ENCODE measurements at places on chromosomes 2 and 18.

GRCh38 chr2:225464346-225465025, 65.0 kb downstream of the NYAP2 start:
- DNase-seq = no peak

GRCh38 chr2:71858071-71858470, 289.6 kb downstream of the CYP26B1 start:
- DNase-seq = no peak

DNA sequence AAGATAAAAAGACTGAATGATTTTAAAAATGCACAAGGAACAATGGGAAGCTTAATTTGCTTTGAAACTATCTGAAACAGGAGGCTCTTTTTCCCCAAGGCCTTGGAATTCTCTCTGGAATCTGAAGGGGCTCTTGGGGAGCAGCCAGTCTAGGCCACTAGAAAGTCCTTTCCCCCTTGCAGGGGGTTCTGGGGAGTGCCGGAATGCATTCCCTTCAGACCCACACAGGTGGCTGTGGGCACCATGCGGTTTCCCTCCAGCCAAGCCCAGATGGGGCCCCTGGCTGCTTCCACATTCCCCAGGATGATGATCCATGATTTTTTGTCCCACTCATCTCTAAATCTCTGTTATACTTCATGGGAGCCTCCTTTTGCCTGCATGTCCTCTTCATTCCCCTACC, 10.7 kb downstream of the GPR45 start:
- DNase-seq = no peak

GRCh38 chr2:222943820-222944219, 83.0 kb downstream of the ACSL3 start:
- DNase-seq = no peak

- DNase-seq = no peak
These were observed 38.3 kb upstream of the NRP2 start for GRCh38 chr2:205644018-205644417.

- DNase-seq = no peak
These were observed 31.0 kb upstream of the NFE2L2 start for GRCh38 chr2:177295484-177295883.

- DNase-seq = peak; percentile 34
These were observed 62.9 kb downstream of the MTHFD2 start for GRCh38 chr2:74261204-74261864.

DNA sequence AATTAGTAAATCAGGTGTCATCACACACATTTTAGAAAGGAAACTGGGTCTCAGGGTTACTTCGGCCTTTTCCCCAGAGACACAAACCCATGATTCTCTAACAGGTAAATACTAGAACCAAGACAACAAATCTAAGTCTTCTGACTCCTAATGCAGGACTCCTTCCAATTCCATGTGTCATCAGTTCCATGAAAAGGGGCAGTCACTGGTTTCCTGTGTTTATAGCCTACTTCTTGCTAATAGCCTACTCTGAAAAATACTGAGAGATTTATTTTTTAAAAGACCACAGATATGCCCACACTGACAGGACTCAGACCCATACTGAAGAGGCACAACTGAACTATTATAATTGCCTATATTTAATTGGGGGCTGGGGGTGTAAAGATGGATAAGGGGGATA, 33.0 kb downstream of the RAB1A start:
- DNase-seq = no peak

DNA sequence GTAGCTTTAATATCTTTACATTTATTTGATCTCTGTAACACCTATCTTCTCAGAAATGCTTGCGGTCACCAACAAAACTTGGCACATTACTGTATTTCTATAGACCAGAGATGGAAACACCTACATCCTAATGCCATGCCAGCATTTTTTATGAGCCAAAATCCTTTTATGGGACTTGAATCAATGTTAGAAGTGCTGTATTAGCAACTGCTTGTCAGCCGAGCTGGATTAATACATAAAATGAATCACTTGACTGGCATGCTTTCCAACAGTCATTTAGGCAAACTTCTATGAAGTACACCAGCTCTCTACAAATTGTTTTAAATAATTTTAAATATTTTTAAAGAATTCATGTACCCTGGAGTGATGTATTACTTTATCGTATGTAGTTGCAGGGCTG, 272.9 kb upstream of the NRP2 start:
- no peak for DNase-seq

DNA sequence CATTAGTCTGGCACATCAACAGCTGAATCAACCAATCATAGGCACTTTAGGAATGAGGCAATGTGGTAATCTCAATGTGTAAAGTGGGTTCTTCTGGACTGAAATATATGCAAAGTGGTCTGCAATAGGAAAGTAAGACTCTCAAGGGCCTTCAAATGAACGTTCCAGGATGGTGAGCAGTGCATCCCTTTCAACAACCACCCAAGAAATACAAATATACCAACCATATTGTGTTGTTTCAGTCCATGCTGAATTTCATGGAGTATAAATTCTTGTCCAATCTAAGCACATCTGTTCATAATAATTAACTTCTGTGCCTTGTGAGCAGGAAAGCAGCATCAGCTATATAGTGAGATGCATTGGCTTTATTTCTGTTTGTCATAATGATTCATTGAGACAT, 556.2 kb downstream of the THSD7B start:
- DNase-seq = no peak

- DNase-seq = no peak
These were observed 11.6 kb upstream of the DNER start for GRCh38 chr2:229725716-229726574.

DNA sequence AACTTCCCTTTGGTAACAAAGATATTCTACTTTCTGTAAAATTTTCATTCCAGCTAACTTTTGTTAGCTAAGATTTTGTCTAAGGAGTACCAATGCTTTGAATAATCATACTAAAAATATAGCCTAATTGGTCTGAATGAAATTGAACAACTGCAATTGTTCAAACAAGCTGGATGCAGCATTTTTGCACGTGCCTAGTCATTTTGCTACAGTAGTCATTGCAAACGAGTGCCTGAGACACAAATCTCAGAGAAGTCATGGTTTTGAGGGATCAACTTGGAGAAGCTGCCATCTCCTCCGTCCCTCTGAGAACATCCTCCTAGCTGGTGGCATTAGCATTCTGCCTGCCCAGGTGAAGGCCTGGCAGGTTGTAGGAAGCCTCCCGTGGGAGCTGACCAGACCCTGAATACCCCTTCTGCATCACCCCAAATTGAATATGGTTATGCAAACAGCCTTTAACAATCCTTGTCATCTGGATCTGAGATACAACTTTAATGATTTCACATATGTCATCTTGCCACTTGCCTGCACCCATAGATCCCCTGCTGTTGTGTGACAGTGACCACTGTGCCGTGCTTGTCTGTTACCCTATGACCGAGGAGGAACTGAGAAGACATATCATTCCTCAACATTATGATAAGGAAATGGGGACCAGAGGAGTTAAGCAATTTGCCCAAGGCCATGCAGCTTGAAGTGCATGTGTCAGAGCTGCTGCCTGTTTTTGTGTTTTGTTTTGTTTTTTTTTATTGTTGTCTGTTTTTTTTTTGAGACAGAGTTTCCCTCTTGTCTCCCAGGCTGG, 29.1 kb upstream of the MGAT4A start:
- no peak for DNase-seq

GRCh38 chr2:42028571-42029148, 19.2 kb upstream of the PKDCC start:
- peak; percentile 50 for DNase-seq

DNA sequence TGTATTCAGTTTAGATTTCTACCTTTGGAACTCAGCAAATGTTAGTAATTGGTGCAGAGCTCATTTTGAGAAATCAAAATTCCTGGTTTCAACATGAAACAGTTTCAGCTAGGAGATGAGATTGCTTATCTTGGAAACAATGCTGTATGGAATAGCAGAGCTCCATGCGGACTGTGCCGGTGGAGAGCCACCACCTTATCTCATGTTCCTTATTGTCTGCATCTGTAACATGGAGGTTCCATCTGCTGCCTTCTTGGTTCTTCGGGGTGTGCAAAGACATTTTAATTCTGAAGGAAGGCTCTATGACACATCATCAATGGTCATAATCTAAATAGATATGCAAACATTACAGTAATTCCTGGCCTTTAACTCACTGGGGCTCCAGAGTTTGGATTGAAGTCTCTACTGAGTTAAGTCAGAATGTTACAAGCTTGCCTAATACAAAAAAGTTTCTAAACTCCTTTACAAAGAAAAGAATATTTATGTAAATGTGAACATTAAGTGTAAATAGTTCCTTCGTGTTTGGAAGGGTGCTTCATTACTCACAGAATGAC, 65.3 kb downstream of the PRKRA start:
- no peak for DNase-seq

DNA sequence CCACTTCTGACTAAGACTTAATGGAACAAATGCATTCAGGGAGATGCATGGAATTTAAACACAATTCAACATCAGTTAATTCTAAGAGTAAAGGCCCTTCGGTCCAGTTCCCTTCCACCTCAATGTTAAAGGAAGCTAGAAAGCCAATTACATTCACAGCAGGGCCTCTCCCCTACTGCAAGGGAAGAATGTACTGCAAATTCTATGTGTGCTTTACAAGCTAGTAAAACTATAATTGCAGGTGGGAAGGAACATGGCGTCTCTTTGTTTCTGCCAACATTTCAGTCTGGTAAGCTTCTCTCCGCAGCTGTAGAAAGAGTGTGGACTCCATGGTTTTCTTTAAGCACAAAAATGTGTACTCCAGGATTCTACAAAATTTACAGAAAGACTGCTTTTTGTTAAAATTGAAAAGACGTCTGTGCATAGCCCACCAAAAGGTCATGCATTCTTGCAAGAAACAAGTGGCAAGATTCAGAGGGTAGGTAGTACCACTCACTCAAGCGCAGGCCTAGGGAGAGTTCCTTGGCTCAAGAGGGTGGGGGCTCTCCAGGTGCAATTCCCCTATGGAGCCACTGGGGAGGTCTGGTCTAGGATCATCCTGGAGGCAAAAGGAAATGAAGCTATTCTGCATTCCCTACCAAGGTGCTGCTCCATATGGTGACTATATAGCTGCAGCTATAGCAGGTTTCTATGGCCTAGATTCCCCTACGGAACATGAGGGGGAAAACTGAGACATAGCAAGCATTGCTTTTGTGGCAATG, 127.0 kb upstream of the FZD5 start:
- DNase-seq = no peak

- DNase-seq = no peak
These were observed 138.8 kb downstream of the MYT1L start for GRCh38 chr2:2192091-2192955.

GRCh38 chr18:67766930-67767329, 250.4 kb upstream of the DSEL start:
- DNase-seq = no peak

DNA sequence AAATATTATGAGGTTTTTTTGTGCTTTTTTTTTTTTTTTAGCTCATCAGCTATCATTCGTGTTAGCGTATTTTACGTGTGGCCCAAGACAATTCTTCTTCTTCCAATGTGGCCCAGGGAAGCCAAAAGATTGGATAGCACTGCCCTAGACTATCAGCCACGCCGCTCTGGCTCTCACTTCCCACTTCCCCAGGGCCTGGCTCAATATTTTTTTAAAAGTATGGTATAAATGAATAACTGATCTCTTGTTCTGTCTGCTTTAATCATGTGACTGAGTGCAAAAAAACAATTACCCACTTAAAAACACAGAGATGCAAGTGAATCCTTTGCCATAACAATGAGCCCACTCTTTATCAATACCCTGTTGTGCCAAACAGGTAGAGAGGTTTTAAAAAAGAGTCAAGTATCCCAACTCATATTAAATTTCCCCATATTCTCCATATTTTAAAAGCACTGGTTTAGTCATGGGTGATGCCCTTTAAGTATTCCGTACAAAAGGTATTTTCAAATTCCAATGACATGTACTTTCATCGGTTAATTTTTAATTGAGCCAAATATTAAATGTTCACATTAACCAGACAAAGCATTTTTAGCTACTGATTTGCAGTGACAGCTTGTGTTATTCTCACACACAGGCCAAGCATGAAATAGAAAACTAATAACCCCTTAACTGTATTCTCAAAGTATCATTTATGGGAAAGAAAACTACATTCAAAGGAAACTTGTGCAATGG, 12.6 kb downstream of the BCL2 start:
- DNase-seq = no peak

DNA sequence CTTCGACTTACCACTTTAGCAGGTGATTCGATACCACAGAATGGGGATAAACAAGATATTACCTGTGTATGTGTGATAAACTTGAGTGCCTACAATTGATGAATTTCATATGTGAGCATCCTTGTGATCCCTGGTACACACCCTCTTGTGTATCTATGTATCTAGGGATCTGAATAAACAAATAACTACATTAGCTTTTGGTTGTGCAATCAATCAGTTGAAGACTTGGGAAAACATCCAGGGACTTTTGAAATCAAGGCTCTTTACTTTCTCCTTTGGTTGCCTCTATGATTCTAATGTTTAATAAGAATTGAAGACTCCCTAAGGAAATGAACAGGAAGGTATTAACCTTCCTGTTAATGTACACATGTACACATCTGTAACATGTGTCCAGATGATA, 97.3 kb upstream of the DCC start:
- DNase-seq = no peak

DNA sequence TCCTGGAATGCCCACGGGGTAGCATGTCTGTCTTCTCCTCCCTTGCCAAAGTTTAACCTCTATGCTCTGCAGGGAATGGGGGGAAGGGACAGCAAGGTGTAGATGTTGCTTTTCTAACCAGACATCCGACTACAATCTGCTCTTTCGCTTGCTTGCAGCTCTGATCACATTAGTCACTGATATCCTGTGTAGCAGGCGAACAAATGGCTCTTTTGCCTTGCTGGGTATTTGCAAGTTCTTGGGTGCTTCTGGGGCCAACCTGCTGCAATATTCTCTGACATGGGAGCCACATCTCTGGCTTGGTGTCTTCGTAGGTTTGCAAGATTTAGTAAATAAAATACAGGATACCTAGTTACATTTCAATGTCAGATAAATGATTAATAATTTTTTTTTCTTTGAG, 190.0 kb downstream of the ASB1 start:
- DNase-seq = no peak

GRCh38 chr18:36066686-36067054, 689 bp downstream of the RPRD1A start:
- no peak for DNase-seq

DNA sequence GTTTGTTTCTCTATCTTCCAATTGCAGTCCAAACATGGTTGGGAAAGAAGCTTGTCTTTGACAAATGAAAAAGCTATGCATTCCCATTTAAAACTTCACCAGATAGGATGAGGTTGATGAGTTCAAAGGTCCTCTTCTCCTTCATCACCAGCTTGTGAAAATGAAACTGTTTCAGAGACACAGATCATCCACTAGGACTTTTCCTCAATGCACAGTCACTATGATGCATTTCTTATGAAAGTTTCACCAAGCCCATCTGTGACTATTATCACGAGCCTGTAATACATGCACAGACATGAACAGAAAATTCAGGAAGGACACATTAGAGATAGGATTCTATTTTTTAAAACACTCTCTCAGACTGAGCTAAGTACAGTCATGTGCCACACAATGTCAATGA, 644.4 kb downstream of the PLCL1 start:
- no peak for DNase-seq

GRCh38 chr2:233544200-233544610, 22.4 kb downstream of the USP40 start:
- DNase-seq = no peak

GRCh38 chr2:168037778-168038177, 209.6 kb downstream of the STK39 start:
- DNase-seq = no peak

GRCh38 chr2:230887342-230887741, 22.6 kb downstream of the ITM2C start:
- DNase-seq = no peak
